A549 treated with Hydrocortisone at 1 μM for 4 hours (cell line): ENCODE measurements at places on chromosomes 1 and 21. TPM values are rescaled to one million over a fixed set of nuclear protein-coding genes. Genes with fewer than 3 reads are reported as not detected.

Gene VAMP4
- 3.6 to 4.2 TPM (median 4.0 TPM) in 5 replicates for total RNA-seq

Gene KLF17
- 0.32 to 0.76 TPM (median 0.47 TPM) in 5 replicates for total RNA-seq

Gene IFI44
- total RNA-seq, result 0.16 to 0.79 TPM (median 0.43 TPM) in 5 replicates

Gene SYDE2
- 0.54 to 1.2 TPM (median 1.0 TPM) in 5 replicates for total RNA-seq

Gene CELA2B
- total RNA-seq, result 0.14 TPM in 1 of 5 replicates, not detected in the others

Gene ADGRL2
- total RNA-seq, result 7.5 to 11.0 TPM (median 8.2 TPM) in 5 replicates

Gene PGBD5
- 0.31 to 0.48 TPM (median 0.44 TPM) in 5 replicates for total RNA-seq

Gene CA14
- not detected in 5 replicates for total RNA-seq

Gene LIPI
- not detected in 5 replicates for total RNA-seq

Gene ARMH1
- 0.55 to 1.1 TPM (median 0.92 TPM) in 5 replicates for total RNA-seq

Gene HSD3B2
- total RNA-seq, result not detected in 5 replicates

Gene CAMK1G
- 0.25 to 0.38 TPM (median 0.28 TPM) in 5 replicates for total RNA-seq

Gene RIPPLY3
- 0.38 to 0.59 TPM (median 0.59 TPM) in 5 replicates for total RNA-seq

Gene MMEL1
- total RNA-seq, result 0.16 to 0.20 TPM in 2 of 5 replicates, not detected in the others

Gene BSND
- total RNA-seq, result 0.01 TPM in 1 of 5 replicates, not detected in the others

Gene BLACAT1
- 0.03 to 0.06 TPM in 2 of 5 replicates, not detected in the others for total RNA-seq

Gene ZNF281
- 37.4 to 58.9 TPM (median 47.3 TPM) in 5 replicates for total RNA-seq

Gene IL10
- total RNA-seq, result not detected in 5 replicates

Gene TNNT2
- total RNA-seq, result 0.24 to 0.38 TPM (median 0.36 TPM) in 3 of 5 replicates, not detected in the others

Gene SRSF11
- total RNA-seq, result 54.2 to 85.2 TPM (median 68.4 TPM) in 5 replicates

Gene TTC34
- 0.01 to 0.07 TPM (median 0.03 TPM) in 5 replicates for total RNA-seq

Gene TCHHL1
- not detected in 5 replicates for total RNA-seq

Gene LYPD8
- 0.10 to 0.20 TPM (median 0.16 TPM) in 4 of 5 replicates, not detected in the other for total RNA-seq

Gene EFNA3
- total RNA-seq, result 9.7 to 11.7 TPM (median 11.6 TPM) in 5 replicates

Gene HLCS
- 4.9 to 8.5 TPM (median 6.0 TPM) in 5 replicates for total RNA-seq

Gene LENEP
- not detected in 5 replicates for total RNA-seq

Gene SH3BGR
- total RNA-seq, result 0.27 to 2.3 TPM (median 0.79 TPM) in 5 replicates

Gene ASCL5
- total RNA-seq, result 0.08 to 0.21 TPM (median 0.15 TPM) in 3 of 5 replicates, not detected in the others

Gene SYT6
- 0.13 to 0.36 TPM (median 0.25 TPM) in 5 replicates for total RNA-seq

Gene LEMD1
- not detected in 5 replicates for total RNA-seq

Gene LAX1
- total RNA-seq, result not detected in 5 replicates

Gene S100A16
- 487 to 581 TPM (median 545 TPM) in 5 replicates for total RNA-seq

Gene DDAH1
- 6.4 to 8.7 TPM (median 7.6 TPM) in 5 replicates for total RNA-seq

Gene TEX38
- 0.16 TPM in 1 of 5 replicates, not detected in the others for total RNA-seq

Gene EPHB2
- 30.2 to 41.7 TPM (median 36.7 TPM) in 5 replicates for total RNA-seq

Gene SLAMF7
- 0.99 to 2.1 TPM (median 1.8 TPM) in 5 replicates for total RNA-seq

Gene PROK1
- total RNA-seq, result not detected in 5 replicates

Gene SLC1A7
- total RNA-seq, result 0.05 TPM in 2 of 5 replicates, not detected in the others

Gene LCE1A
- total RNA-seq, result not detected in 5 replicates

Gene PTAFR
- 0.10 to 0.22 TPM (median 0.16 TPM) in 5 replicates for total RNA-seq

Gene LRRC38
- 0.05 to 0.08 TPM in 2 of 5 replicates, not detected in the others for total RNA-seq

Gene PRRX1
- total RNA-seq, result 0.02 to 0.08 TPM in 2 of 5 replicates, not detected in the others

Gene ZNF697
- total RNA-seq, result 1.5 to 1.6 TPM (median 1.5 TPM) in 5 replicates

Gene PTGFR
- not detected in 5 replicates for total RNA-seq

Gene MSH4
- total RNA-seq, result 0.03 to 0.05 TPM in 2 of 5 replicates, not detected in the others

Gene RASSF5
- total RNA-seq, result 0.74 to 1.2 TPM (median 1.1 TPM) in 5 replicates

Gene PARK7
- 327 to 388 TPM (median 355 TPM) in 5 replicates for total RNA-seq

Gene ATP1A2
- total RNA-seq, result 0.06 to 0.20 TPM (median 0.09 TPM) in 5 replicates

Gene MAP1LC3C
- total RNA-seq, result 0.17 to 0.28 TPM (median 0.18 TPM) in 4 of 5 replicates, not detected in the other

Gene GOLT1A
- 3.2 to 6.6 TPM (median 4.6 TPM) in 5 replicates for total RNA-seq
